ENCODE measurements at places on chromosomes 7 and 10.

DNA sequence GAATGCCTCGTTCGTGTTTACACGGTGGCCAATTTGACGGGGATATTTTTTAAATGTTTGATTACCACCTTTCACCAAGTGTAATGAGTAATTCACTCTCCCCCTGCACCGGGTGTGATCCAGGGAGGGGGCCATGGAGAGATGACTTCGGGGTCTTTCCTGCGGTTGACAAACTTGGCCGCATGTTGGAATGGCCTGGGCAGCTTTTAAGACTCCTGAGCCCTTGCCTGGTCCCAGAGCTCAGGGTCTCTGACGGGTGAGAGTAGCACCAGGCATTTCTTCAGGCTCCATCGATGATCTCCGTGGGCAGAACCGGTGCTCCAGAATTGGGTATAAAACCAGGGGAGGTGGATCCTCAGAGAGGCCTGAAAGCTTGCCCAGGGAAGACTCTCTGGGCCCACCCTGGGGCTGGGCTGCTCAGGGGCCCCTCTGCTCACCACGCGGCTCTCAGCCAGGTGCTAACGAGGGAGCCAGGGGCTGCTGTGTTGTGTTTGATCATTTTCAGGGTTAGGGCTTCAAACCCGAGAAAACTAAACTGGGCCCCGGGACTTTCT lies 882 bp downstream of the ZNF282 start:
- DNase-seq: peak; percentile 20

DNA sequence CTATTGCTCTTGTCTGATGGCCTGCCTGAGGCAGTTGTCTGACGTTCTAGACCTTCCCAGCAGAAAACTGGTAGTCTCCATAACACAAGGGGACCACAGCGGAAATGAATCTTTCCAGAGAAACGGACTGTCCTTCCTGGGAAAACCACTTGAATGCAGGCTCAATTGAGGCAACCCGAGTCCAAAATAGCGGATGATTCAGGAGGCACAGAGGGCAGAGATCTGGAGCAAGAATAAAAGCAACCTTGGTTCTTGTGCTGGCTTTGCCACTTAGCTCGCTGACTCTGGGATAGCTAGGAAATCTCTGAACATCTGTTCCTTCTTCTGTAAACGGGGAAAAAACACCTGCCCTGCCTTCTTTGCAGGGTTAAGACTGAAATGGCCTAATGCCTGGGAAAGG lies 178.8 kb downstream of the NEURL1 start:
- DNase-seq: no peak

DNA sequence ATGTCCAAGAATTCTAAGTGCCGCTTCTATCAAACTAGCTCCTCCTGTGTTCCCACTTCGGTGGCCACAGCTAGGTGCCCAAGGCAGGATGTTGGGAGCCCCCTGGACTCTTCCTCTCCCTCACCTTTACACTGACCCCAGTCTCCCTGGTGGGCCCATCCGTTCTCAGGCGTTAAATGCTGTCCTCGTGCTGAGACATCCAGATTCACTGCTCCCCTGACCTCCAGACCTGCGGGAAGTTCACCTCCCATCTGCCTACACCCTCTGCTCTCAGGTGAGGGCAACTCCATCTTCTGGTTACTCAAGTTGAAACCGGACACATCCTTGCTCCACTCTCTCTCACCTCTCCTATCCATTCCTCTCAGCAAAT lies 114.3 kb downstream of the ARHGAP22 start:
- no peak for DNase-seq

GRCh38 chr10:111698711-111699110 lies 484.9 kb downstream of the GPAM start:
- no peak for DNase-seq

DNA sequence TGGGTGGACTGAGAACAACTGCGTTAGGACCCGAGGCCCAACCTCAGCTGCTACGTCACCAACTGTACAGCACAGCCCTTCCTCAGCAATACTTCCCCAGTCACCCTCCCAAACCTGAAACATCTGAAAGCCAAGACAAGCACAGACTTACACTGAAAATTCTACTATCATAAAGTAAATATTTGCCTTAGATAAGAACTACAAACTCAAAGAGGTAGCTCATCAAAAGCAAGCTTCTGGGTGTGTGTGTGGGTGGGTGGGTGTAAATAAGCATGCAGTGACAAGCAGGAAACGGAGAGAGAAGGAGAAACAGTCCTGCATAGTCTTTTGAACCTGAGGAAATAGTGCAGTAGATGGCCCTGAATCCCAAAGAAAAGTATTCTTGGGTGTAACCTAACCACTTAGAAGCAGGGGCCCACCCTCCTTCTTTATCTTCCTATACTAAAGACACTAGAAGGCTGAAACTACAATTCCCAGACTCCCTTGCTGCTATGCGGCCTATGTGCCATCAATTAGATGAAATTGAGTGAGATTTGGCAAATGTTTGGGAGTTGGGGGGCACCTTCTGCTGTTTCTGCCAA lies 18.7 kb downstream of the SLC25A13 start:
- no peak for DNase-seq

DNA sequence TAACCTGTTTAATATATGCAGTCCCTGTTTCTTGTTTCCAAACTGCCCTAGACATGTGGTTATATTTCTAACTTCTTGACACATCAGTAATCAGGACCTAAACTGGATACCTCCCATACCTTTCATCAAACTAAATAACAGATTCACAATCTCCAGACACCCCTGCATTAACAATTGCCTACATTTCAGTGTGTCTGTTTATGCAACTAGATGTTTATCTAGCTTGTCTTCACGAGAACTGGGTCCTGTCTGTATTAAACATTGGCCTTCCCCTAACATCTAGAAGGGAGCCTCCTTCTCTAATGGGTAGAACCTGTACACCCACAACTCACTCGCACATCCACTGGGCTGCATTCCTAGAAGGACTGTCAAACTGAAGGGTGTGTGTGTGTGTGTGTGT lies 683.7 kb upstream of the FZD8 start:
- DNase-seq: no peak

GRCh38 chr10:69894156-69894555 lies 92.5 kb downstream of the COL13A1 start:
- DNase-seq: no peak

DNA sequence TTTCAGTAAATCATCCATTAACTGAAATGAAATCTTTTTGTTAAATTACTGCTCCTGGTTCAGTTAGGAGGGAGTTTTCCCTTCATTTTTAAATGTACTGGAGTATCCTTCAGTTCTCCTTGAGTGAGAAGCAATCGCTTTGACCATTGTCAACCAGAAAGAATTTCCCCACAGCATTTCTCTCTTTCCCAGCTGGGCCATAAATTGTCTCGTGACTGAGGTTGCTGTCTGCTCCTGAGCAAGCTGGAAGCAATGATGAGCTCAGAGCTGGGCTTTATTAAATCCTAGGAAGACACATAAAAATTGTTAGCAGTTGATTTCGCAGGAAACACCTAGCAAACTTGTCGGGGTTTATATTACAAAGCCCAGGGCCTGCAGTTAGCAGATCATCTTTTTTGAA lies 102.0 kb upstream of the INSYN2A start:
- DNase-seq: no peak

GRCh38 chr10:112958275-112958995 lies 8.4 kb downstream of the TCF7L2 start:
- no peak for DNase-seq

GRCh38 chr7:3112479-3113134 lies 68.9 kb upstream of the CARD11 start:
- DNase-seq: peak; percentile 57

DNA sequence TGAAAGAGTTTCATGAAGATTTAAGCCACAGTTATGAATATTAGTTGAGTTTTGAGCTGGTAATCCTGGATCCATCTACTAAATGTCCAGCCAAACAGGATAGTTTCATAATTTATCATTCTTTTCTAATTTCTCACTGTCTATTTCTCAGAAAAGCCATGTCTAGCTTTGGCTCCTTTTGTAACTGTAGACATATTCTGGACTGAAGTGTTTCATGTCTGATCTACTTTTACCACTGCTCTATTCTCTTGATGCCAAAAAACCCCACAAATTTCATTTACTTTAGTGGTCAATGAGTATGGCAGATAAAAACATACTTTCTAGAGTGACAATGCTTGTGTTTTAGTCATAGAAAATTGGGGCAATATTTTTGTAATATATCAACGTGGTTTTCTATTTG lies 61.2 kb downstream of the ICA1 start:
- no peak for DNase-seq

DNA sequence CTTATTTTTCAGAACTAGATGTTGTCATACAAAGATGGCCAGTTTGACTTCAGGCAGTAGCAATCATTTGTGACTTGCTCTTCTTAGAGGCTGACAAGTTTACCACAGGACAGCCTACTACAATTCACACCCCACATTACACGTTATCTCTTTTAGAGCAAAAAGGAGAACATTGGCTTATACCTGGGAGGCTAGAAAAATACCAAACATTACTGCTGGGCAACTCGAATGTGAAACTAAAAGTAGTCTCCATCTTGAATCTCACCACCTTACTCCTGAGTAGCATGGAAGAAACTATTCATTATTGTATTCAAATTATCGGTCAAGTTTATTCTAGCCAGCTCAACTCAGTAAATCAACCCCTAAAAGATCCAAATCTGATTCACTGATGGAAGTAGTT lies 90.7 kb upstream of the TMEM26 start:
- no peak for DNase-seq

- no peak for DNase-seq
Measured at GRCh38 chr7:137850972-137851945, 4.5 kb upstream of the DGKI start.

GRCh38 chr10:37390926-37391325 lies 265.5 kb downstream of the ANKRD30A start:
- no peak for DNase-seq

DNA sequence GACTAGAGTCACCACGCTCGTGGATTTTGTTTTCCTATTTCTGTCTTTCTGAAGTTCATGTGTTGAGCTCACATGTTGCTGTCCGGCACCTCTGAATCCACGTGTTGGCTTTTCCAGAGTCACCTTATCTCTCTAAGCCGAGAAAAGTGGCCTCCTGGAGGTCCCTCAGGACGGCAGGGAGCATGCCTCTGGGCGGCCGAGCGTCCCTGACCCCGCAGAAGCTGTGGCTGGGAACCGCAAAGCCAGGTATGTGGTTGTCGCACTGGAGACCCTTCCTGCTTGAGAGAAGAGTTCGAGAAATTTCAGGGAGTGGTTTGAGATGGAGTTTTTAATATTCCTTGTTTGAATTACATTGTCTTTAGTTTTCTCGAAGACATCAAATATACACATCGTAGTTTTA lies 12.6 kb downstream of the IQCE start:
- no peak for DNase-seq

DNA sequence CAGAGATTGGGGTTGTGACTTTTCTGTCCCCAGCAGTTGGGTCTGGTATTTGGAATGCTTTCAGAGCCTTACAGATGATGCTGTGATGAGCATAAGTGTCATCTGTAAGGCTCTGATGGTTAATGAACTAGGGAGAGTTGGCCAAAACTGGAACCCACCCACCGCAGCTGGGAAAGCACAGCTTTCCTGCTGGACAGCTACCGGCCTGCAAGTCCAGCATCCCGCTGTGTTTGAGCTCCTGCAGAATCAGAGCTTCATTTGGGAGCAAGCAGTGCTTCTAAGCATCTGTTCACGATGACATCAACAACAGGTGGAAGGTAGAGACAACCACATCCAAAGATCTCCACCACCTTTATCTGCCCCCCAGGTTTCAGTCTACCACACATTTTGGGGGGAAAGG lies 11.7 kb downstream of the UCN3 start:
- no peak for DNase-seq

DNA sequence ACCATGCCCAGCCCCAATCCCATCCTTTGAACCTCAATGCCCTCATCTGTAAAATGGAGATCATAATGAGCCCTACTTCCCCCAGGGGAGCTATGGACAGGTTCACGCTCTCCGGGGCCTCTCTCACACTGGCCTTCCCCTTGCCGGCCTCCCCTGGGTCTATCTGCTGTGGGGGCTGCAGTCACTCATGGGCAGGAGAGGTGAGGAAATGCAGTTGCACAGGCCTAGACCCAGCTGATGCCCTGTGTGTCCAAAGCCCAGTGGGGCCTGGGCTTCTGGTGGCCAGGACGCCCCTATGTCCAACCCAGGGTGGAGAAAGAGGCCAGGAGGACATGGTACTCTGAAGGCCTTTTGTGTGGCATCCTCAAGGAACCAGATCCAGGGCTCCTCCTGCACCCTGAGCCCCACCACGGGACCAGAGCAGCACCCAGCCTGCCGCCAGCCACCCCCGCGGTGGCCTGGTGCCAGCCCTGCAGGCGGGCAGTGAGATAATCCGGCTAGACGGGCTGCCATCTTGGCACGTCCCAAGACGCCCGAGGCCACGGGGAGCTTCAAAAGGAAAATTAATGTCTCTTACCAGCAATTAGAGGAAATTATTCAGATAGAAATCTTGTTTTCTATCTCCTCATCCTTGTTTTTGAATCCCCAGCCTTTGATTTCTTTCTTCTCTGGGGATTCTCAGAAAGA lies 39.0 kb downstream of the MYL10 start:
- no peak for DNase-seq

GRCh38 chr7:18345641-18346234 lies 149.8 kb upstream of the HDAC9 start:
- peak; percentile 14 for DNase-seq

GRCh38 chr10:87974769-87975168 lies 111.3 kb downstream of the PTEN start:
- DNase-seq: no peak

GRCh38 chr10:33739031-33739430 lies 404.6 kb upstream of the NRP1 start:
- DNase-seq: no peak
